Activated effector memory CD4-positive, alpha-beta T cell treated with Interleukin-2 at 50 U/mL for 16 hours (primary cell): ENCODE measurements at places on chromosomes 2 and 18.

GRCh38 chr18:27772081-27772480, 404.8 kb downstream of the CDH2 start:
- no peak for DNase-seq

DNA sequence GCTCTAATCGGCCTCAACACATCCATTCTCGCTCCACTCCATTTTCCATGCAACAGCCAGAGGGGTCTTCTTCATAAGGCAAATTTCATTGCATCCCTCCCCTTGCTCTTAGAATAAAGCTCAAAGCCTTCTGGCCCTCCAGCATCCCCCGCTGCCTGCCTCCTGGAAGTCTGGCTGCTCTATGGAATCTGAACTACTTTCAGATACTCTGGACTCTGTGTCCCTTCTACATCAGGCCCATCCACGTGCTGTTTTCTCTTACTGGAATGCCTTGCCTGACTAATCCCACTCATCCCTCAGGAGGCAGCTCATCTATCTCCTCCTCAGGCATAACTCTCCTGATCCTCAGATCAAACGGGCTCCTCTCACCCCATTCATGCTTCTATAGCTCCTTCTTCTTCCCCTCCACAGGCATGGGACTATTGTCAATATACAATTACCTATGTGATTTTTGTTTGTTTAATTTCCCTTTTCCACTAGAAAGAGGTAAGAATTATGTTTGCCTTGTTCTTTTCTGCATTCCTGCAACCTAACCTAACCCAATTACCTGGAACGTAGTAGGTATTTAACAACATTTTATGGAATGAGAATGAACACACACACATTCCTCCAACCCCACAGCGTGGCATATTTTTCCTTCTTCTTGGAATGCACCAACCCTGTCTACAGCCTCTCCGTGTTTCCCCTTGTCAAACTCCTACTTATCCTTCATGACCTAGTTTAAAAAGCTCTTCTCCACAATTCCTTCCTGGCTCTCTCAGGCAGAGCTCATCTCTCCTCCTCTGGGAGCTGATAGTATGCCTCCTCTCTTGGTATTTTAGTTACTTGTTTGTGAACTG, 49.5 kb downstream of the LBH start:
- DNase-seq, result no peak

DNA sequence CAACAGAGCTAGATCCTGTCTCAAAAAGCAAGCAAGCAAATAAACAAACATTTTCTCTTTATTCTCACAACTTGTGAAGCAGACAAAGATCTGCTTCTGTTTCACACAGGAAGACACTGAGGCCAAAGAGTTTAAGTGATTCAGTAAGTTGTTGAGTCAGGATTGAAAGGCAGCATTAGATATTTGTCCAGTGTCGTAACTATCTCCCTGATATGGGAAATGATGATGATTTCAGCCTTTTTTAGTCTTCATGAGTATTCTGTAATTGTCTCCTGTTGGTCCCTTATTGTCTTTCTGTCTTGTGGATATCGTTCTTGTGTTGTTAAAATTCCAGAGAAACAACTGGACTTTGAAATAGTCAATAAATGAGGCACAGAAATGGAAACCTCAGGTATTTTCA, 59.6 kb downstream of the GATA6 start:
- no peak for DNase-seq

- no peak for DNase-seq
These were observed 205.5 kb downstream of the FBXO15 start for GRCh38 chr18:73942081-73942625.

GRCh38 chr2:241855888-241856422, 2.7 kb downstream of the PDCD1 start:
- DNase-seq, result no peak

- no peak for DNase-seq
These were observed 549 bp upstream of the DPP4 start for GRCh38 chr2:162074632-162074895.

DNA sequence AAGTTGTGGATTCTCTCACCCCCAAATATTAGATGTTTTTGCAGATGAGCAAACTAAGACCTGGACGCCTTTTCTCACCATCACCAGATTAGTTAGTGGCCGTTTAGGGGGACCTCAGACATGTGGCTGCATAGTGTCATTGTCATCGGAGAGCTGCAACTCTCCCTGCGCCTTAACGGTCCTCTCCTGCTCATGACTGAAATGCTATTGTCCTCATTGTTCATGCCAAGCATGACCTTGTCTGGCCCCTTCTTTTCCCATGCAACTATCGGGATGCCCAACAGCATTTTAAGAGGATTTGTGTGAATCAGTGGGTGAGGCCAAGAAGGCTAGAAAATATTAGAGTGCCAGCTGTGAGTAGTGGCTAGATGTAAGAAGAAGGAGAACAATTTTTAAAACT, 174.2 kb downstream of the SOCS6 start:
- no peak for DNase-seq

DNA sequence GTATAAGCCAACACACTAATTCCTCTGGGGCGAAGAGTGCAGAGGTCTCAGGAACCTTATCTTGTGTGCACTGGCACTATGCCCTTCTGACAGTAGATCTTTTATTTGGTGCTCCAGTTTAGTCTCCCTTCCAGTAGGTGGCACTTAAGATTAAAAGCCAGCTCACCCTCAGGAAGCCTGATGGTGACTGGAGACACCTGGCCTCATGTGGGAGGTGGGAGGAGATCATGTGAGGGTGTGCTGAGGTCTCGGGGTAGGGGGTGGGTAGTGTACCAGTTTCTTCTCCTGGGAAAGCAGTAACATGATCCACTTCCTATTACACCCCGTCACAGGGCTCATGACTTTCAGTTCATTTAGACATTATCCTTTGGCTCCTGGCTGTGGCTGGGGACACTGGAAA, 654.9 kb downstream of the ADCYAP1 start:
- no peak for DNase-seq
